ENCODE measurements at places on chromosomes 4 and X.

GRCh38 chr4:158322109-158322508, 111.8 kb downstream of the TMEM144 start:
- DNase-seq: no peak

DNA sequence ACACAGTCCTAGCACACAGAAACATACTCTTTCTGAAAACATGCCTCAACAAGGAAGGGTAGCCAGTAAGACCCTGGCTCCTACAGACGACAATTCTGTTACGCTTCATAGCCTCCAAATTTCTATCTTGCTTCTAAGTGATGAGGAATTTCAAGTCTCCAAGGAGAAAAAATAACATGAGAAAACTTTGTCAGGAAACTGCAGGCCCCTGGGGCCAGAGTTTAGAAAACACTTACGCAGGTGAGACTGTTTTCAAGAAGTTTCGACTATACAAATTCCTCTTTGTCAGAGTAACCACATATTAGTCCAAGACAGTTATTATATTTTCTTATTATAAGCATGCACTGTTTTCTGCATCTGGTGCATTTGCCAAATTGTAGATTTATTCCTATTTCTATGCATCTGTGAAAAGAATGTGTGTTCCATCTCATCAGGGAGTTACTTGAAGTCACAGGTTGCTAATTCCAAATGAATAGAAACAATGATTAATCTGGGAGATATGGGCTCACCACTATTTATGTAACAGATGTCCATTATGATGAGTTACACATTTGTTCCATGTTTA, 30.3 kb upstream of the HCCS start:
- DNase-seq: no peak

DNA sequence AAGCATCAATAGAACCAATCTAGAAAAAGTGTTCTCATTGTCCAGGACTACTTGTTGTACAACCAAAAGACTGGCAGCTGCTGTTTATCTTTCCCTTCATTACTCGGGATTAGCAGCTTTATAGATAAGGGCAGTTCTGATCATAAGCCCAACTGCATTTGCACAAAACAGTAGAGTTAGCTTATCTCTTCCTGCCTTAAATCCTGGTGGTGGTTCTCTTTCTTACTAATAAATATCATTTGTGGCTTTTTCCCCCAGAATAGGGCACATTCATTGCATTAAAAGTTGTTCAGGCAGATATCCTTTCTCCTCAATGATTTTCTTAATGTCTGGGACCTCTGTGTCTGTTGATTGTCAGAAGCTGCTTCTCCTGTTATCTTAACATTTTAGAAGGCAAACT, 20.2 kb upstream of the RRAGB start:
- DNase-seq: no peak

GRCh38 chrX:80879143-80879542, 69.5 kb upstream of the BRWD3 start:
- peak; percentile 8 for DNase-seq

DNA sequence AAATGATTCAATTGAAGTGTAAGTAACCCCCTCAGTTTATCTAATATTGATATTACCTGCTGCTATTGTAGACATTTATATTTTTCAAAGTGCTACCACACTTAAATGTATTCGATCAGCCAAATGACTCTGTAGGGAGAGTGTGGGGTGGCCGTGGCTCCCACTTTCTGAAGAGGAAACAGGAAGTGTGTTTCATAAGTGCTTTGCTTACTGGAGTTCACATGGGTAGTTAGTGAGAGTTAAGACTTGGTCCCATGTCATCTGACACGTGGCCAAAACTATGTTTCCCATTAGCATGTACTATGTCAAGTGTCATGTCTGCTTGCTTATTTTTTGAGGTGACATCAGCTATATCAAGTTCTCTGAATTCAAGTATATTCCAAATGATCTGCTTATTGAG, 308.1 kb upstream of the GATB start:
- no peak for DNase-seq

DNA sequence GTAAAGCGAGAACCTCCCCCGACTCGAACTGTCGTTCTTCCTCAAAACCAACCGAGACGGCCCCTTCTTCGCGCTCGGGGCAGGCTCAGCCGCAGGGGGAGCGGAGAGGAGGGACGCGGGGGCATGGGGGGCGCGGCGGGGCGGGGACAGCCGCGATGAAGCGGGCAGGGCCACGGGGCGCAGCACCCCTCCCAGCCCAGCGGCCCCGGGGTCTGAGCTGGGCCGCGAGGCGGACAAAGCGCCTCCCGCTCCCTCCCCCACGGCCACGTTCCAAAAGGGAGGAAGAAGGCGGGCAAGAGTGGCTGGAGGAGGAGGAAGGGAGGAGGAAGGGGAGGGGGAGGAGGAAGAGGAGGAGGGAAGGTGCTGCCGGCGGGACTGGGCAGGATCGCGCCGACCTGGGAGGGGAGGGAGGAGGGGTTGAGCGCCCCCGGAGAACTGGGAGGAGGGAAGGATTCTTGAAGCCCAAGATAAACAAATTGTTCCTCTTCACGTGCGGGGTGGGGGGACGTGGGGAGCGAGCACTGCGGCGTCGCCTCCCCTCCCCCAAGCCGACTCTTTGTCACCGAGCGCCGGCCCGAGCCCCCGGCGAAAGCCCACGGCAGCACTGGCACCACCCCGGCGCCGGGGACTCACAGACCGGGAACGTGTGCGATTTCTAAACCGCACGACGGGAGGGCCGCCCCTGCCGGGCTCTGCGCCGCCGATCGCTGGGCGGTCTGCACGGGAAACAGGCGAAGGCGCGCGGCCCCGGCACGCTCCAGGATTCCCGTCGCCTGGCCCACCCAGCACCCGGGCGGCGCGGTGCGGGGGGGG, 2.9 kb downstream of the MAML3 start:
- peak; percentile 94 for DNase-seq

DNA sequence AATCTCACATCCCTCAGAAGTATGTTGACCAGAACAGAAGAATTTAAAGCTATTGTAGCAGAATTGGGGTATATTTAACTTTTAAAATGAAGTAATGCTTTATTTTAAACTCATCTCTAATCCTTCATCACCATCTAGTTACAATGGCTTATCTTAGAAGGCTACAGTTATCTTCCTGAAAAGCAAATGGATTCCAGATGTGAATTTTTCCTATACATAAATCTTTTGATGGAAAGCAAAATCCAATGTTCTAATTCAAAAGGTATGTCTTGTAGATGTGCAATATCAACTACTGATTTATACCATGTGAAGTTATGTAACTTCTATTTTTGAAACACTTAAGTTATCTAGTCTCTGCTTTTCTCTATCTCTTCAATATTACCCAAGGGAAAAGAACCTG, 47.6 kb downstream of the CCNG2 start:
- DNase-seq: no peak

GRCh38 chr4:124535003-124535402, 177.5 kb downstream of the ANKRD50 start:
- DNase-seq: no peak

All from KBM-7 (cell line).